Stimulated activated CD8-positive, alpha-beta memory T cell treated with anti-CD3 and anti-CD28 coated beads, Interleukin-4, amount 100 ng/mL, for 4 hours (primary cell): ENCODE measurements at places on chromosomes 7 and 10.
A peak's percentile ranks its signal among the peaks of the same experiment; 100 is the strongest.

DNA sequence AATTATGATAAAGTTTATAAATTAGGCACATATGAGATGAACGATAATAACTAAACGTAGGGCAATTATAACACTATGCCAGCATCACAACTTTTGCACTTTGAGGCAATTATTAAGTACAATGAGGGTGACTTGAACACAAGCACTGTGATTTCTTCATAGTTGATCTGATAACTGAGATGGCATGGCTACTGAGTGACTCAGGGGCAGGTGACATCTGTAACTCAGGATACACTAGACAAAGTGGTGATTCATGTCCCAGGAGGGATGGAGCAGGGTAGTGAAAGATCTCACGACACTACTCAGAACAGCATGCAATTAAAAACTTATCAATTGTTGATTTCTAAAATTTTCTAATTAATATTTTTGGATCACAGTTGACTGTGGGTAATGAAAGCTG lies 98.3 kb upstream of the ARHGAP21 start:
- no peak for DNase-seq

- no peak for DNase-seq
Measured at GRCh38 chr7:5827755-5828154, 46.3 kb upstream of the RNF216 start.

DNA sequence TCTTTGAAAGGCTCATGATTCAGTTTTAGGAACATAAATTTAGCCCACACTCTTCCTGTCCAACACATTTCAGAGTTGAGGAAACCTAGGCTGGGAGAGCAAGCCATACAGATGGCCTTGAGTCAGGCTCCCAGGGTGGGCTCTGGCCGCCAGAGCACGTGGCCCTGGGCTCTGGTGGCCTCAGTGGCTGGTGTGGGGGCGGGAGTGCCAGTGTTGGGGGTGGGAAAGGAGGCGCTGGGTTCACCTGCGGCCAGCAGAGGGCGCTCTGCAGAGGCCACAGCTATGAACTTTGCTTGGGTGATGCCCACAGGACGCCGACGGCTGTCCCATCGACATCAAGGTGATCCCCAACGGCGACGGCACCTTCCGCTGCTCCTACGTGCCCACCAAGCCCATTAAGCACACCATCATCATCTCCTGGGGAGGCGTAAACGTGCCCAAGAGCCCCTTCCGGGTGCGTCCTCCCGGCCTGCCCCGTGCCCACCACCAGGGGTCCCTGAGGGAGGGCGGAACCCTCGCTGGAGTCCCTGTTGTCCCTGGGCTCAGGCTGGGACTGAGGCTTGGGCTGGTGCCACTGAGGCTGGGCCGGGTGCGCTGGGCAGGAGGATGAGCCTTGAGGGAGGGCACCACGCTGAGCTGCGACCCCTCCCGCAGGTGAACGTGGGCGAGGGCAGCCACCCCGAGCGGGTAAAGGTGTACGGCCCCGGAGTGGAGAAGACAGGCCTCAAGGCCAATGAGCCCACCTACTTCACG lies 11.9 kb downstream of the FLNC start:
- DNase-seq = peak; percentile 10

DNA sequence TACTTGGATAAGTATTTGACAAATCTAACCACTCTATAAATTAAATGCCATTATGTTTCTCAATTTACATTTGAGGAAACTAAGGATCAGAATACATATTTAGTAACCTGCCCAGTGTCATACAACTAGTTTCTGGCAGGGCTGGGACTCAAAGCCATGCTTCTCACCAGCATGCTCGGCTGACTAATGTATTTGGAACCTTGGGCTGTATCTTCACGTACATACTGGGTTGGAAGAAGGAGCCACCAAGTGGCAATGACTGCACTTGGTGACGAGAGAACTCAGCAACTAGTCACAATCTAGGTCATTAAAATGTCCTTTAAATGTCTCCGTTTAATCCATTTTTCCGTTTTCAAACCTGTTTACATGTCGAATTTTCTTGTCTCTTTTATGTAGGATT lies 42.9 kb downstream of the CHRM2 start:
- no peak for DNase-seq

DNA sequence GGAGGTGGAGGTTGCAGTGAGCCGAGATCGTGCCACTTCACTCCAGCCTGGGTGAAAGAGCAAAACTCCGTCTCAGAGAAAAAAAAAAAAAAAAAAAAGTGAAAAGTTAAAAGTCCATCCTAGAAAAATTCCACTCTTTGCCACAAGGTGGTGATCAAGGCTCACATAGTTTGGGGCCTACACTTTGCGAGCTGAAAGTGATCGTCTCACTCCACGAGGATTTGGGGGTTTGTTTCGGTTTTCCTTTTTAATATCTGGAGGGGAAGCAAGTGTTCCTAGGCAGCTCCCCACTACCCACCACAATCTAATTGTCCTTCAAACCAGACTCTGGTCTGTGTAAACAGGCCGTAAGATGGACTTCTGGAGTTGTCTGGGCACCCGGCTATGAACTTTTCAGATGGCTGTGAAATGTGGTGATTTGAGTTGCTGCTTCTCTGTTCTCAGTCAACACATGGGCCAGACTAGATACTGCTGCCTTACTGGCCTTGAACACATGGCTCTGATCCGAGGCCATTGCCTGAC lies 27.1 kb downstream of the PRLHR start:
- peak; percentile 19 for DNase-seq

DNA sequence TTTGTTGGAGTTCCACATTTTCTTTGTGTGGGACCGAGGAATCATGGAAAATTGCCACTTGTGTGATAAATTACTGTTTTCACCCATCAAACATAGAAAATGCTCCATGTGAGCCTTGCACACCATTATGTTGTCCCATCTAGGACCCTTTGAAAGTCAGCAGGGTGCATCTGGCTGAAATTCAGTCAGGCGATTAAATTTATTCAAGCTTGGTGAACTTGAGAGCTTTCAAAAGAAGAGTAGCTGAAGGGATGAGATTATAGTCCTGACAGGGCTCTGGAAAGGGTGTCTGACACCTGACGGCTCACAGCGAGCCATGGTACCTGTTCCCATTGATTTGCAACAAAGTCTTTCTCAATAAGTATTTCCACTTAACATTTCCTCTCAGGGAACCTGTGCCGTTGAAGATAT lies 399.7 kb upstream of the ETV1 start:
- no peak for DNase-seq

GRCh38 chr7:11239316-11239715 lies 265.6 kb downstream of the PHF14 start:
- DNase-seq = no peak

GRCh38 chr7:69110450-69111050 lies 487.7 kb upstream of the AUTS2 start:
- DNase-seq = no peak

DNA sequence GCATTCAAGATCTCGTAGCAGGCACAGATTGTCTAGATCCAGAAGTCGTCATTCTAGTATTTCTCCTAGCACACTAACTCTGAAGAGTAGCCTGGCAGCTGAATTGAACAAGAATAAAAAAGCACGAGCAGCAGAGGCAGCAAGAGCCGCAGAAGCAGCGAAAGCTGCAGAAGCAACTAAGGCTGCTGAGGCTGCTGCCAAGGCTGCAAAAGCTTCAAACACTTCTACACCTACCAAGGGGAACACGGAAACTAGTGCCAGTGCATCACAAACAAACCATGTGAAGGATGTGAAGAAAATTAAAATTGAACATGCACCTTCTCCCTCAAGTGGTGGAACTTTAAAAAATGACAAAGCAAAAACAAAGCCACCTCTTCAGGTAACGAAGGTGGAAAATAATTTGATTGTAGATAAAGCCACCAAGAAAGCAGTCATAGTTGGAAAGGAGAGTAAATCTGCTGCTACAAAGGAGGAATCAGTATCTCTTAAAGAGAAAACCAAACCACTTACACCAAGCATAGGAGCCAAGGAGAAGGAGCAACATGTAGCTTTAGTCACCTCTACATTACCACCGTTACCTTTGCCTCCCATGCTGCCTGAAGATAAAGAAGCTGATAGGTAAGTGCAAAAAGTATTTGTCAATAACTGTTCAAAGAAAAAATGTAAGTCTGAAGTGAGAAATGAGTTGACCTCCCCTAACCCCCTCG lies 37.7 kb downstream of the CDK13 start:
- no peak for DNase-seq

GRCh38 chr7:148898845-148899484 lies 14.9 kb upstream of the EZH2 start:
- no peak for DNase-seq

DNA sequence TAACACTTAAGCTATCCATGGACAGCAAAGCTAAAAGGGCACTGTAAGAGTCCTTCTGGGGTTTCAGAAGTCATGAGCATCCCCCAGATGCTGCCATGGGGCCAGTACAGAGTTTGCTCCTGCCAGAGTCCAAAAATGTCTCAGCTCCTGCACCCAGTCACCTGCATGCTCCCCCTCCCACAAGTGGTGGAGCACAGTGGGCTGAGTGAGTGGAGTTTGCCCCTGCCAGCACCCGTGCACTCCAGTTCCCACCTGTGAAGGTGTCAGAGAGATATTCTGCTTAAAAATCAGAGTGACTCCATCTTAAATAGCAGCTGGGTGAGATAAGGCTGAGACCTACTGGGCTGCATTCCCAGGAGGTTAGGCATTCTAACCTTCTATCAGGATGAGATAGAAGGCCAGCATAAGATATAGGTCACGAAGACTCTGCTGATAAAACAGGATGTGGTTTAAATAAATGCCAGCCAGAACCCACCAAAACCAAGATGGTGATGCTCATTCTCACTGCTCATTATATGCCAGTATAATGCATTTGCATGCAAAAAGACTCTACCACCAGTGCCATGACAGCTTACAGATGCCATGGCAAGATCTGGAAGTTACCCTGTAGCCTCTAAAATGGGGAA lies 140.1 kb upstream of the ZNF92 start:
- no peak for DNase-seq

- DNase-seq = no peak
Measured at GRCh38 chr10:123496375-123496774, 169.8 kb upstream of the GPR26 start.
